ENCODE measurements at places on chromosomes 3 and 15.

- H3K4me3 ChIP-seq: no peak overlapping the region
- DNase-seq: no peak
- no peaks in the 10 kb centered on the region for H3K36me3 ChIP-seq
- no peak overlapping the region for H3K27ac ChIP-seq
Measured at GRCh38 chr3:188656196-188656982, 502.4 kb downstream of the LPP start.

- DNase-seq: no peak
- no peaks in the 10 kb centered on the region for H3K36me3 ChIP-seq
- no peaks in the 10 kb centered on the region for H3K27me3 ChIP-seq
Measured at GRCh38 chr15:91335702-91336101, 235.6 kb downstream of the SV2B start.

DNA sequence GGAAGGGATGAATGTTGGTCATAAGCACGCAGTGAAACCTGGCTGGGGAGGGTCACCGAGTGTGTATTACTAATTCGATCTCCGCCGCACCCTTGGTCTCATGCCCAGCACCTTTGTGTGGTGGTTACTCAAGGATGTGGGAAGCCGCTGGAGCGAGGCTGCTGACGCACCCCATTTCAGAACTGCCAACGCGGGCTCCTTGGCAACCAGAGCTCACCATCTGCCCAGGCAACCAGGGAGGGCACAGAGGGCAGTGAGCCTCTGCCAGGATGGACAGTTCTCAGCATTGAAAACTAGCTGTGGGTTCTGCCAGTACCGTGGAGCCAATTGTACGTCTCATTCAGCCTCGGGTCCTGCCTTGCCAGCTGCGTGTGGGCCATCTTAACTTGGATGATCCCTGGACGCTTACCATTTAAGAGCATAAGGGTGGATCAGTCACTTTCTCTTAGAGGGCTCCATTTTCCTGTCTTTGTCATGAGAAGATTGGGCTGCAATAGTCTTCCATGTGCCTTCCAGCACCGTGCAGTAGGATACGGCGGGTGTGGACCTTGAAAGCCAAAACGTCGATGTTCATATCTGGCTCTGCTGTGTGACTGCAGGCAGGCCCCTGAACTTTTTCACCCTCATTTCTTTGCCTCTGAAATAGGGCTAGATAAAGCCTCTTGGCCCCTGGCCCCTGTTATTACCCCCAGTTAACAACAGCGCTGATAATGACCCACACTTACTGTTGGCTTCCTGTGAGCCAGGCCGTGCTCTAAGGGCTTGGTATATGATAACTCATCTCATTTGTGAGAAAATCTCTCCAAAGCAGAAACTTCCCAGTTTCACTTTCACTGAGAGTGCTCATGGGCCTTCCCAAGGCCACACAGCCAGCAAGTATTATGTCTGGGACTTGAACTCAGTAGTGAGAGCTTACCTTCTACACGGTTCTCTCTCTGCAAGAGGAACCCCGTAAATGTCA lies 238.8 kb downstream of the OPA1 start:
- H3K36me3 ChIP-seq: no peaks in the 10 kb centered on the region
- H3K27ac ChIP-seq: no peak overlapping the region
- DNase-seq: no peak
- no peaks in the 10 kb centered on the region for H3K27me3 ChIP-seq
- peaks cover 29% of the 10 kb centered on the region for H3K4me1 ChIP-seq
- no peak overlapping the region for H3K4me3 ChIP-seq

DNA sequence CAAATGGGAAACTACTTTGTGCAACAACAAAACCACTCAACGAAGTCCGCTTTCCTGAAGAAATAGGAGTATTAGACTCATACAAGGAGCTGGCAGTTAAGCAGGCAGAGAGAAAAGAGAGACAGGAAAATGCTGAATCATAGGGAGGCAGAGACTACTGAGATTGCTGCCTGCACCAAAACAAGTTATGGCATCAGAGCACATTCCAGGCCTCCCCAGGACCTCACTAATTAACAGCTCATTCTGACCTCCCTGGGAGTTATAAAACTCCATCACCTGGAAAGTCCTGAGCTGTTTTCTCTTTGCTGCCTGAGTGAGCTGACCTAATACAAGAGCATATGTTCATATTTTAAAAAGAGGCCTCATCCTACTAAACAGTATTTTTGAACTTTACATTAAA lies 741.0 kb downstream of the MCTP2 start:
- H3K4me3 ChIP-seq: no peak overlapping the region
- H3K4me1 ChIP-seq: no peaks in the 10 kb centered on the region
- no peaks in the 10 kb centered on the region for H3K27me3 ChIP-seq
- no peak for DNase-seq
- no peak overlapping the region for H3K27ac ChIP-seq
